ENCODE measurements at places on chromosomes 6 and 20. TPM values are rescaled to one million over a fixed set of nuclear protein-coding genes. Genes with fewer than 3 reads are reported as not detected.
A peak's percentile ranks its signal among the peaks of the same experiment; 100 is the strongest.

Gene C20orf202
- total RNA-seq: not detected

Gene ZNF322
- total RNA-seq: 22.5 TPM

Gene RAB44
- not detected for total RNA-seq

Gene PDE7B
- total RNA-seq: not detected

Gene HLA-DQB1
- not detected for total RNA-seq

Gene CCHCR1
- total RNA-seq: 43.2 TPM

Gene FAM209A
- 1.2 TPM for total RNA-seq

Gene MLN
- not detected for total RNA-seq

Gene CLDN20
- total RNA-seq: not detected

Gene IRF4
- total RNA-seq: not detected

Gene SPTLC3
- 34.7 TPM for total RNA-seq

Gene RRAGD
- total RNA-seq: 5.9 TPM

Gene FBXO5
- total RNA-seq: 35.5 TPM

Gene ASIP
- not detected for total RNA-seq

Gene MEI4
- not detected for total RNA-seq

DNA sequence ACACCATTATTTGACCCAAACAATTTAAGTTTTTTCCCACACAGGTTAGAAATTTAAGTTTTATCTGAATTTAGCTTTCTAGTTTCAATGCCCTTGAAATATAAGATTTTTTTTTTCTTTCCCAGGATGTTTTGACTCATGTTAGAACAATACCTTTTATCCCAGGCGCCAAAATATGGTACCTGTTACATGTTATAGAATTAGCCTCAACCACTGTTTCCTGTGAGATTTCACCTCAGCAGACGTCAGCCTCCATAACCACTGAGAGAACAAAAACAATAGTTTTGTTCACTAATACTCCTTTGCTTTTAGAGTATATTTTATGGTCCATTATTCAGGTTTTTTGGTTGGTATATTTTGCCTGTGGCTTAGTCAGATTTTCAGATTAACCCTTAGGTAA lies 302.9 kb downstream of the CDKAL1 start:
- no peak for DNase-seq

DNA sequence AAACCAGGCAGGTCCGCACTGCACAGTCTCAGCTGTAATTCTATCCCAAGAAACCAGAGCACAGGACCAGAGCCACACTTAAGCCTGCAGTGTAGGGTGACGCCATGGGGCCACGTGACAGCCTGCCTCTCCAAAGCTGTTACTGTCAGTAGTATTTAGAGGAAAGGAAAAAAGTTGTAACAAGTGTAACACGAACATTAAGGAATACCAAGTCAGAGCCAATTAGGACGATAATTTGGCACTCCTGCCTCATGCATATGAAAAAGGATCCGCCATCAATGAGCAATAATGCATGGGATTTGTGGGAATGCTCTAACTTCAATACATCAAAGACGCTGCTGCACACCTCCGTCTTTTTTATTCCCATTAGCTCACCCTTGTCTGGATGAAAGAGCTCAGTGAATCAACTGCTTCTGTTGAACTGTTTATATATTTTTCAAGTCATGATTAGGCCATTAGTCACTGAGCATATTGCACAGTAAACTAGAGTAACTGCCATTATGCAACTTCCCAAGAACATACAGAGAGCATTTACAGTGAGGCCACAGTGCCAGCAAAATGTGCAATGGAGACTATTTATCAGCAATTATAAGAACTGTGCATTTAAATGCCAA lies 79.9 kb downstream of the ATXN1 start:
- no peak for DNase-seq

DNA sequence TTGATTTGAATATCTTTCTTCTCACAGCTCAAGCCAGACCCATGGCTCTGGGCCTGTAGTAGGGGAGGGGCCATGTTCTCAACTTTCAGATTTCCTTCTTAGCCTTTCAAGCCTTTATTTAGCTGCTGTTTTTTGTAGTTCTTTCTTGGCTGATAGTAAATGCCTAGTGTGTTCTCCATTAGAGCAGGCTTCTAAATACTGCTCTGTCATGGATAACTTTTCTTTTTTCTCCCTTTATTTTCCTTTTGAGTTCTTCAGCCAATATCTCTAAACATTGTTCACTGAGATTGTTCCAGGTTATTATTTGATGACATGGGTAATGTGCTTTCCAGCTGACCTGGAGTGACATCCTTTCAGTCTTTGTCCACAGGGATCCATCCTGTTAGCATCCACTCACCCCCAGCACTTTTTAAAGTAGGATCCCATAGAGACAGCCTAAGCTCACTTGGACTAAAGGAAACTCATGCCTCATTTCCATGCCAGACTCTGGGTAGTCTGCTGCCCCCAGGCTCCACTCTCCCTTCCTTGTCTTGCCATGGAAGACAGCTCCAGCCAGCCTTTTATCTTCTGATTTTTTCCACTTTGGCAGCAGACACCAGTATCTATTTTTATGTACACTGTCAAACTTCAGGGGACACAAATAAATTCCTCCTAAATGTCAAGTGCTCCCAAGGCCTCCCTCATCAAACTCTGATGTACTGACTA lies 645.6 kb downstream of the RNF144B start:
- DNase-seq: no peak

DNA sequence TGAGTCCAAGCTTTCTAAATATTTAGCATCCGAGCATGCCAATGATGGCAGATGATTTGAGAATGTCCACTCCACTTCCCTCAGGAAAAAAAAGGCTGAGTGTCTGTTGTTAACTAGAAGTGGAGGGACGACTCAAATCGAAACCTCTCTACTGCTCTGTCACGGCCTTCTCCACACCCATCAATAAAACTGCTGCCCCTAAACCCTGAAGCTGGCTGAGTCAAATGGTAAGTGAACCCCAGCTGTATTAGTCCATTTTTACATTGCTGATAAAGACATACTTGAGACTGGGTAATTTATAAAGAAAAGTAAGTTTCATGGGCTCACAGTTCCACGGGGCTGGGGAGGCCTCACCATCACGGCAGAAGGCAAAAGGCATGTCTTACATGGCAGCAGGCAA lies 707.0 kb downstream of the QKI start:
- DNase-seq: no peak

DNA sequence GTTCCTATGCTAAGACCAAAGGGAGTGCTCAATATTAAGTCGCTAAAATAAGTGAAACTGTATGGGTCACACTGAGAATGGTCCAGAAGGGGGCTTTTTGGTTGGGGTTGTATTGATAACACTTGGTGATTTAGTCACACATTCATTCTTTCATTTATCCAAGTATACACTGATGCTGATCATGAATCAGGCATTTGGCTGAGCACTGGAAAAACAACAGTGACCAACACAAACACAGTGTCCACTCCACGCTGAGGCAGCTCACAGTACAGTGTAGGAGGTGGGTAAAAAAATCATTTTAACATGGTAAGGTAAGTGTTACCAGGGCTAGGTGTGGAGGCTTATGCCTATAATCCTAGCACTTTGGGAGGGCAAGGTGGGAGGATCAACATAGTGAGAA lies 9.2 kb upstream of the FAM83C start:
- no peak for DNase-seq

GRCh38 chr6:7628909-7629308 lies 38.9 kb downstream of the SNRNP48 start:
- no peak for DNase-seq

DNA sequence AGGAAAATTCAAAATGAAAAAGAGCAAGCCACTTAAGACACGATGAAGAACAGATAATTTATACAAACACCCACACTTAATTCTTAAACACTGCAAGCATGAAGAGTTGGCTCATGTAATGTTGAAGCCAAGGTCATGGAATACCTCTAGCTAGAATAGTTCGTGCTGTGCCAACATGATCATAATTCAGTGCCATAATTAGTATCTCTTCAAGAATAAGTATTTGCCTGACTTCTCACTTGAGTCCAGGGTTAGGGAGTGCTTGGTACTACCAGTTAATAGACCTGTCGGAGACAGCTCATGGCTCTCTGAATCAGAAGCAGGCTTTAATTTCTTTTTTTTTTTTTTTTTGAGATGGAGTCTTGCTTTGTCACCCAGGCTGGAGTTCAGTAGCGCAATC lies 206.3 kb downstream of the UNC5CL start:
- DNase-seq: no peak

DNA sequence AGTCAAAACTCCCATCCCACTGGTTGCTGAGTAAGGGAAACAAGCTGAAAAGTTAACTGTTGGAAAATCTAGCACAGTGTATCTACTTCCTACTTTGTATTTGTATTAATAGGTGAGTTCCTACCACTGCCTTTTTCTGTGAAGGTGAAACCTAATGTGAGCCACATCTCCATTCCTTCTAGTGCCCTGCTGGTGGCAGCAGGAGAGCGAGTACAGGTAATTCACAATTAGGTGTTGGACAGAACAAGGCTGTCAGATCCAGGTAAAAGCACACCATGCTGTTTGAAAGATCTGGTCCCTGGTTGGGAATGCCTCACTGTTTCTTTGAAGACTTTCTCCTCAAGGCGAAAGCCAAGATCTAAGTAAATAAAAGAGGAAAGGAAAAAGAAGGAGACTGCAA lies 528.4 kb downstream of the PKHD1 start:
- DNase-seq: peak; percentile 29

DNA sequence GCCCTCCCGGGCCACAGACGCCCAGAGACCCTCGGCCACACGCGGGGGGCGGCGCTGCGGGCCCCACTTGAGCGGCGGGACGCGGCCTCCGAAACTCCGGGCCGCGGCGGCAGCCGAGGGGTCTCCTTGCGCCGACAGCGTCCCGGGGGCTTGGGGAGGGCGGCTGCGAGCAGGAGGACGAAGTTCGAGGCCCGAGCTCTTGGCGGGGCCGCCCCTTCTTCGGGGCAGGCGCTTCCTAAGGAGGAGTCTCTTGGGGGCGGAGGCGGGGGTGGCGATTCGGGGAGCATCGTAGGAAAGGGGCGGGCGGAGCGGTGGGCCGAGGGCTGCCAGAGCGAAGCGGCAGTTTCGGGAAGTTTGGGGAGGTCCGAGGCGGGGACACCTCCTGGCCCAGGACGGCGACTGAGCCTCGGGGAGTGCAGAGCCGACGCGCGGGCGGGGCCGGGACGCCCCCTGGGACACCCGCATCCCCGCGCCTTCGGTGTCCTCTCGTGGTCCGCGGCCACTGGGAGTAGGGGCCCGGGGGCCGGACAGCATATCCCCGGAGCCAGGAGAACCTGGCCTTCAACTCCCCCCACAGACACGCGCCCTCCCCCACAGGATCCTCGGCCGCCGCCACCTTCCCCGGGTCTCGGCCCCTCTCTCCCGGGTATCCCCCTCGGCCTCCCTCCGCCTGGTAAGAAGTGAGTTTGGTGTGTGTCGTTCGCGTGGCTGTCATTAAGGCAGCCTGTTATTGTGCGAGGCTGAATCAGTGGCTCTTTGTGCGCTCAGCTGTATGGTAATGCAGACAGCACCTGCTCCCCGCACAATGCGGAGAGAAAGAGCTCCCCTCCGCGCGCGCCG lies 613 bp upstream of the DLL1 start:
- peak; percentile 62 for DNase-seq

DNA sequence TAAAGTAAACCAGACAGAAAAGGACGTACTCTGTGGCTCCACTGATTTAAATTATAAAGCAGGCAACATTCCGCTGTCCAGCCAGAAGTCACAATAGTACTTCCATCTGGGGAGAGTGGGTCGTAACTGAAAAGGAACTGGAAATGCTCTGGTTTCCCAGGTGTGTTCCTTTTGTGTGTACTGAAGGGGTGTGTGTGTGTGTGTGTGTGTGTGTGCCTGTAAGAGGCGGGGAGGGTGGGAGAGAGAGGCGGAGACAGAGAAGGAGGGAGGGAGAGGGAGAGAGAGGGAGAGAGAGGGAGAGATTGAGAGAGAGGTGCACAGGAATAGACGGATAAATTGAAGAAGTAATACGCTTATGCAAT lies 178.4 kb upstream of the ZNF184 start:
- no peak for DNase-seq

DNA sequence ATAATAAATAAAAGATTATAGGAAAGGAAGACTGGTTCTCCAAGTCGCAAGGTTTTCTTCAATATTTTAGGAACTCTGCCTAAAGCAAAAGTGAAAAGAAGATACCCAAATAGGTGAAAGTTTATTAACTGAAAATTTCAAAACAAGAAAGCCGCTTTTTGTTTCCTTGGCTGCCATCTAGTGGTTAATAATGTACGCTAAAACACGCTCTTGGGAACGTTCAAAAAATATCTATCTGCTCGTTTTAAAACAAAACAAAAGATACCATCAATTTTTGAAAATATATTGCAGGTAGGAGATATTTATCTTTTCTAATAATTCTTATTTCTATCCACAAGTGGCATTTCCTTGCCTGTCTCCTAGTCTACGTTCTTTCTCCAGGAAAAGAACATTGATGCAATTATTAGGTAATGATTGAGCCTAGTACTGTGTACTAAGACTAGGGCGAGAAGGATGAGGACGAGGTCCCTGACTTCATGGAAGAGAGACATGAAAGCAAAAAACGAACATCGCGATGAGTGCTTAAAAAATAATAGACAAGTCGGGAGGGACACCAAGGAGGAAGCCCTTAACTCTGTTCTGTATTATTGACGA lies 97.2 kb downstream of the SPTLC3 start:
- DNase-seq: no peak

DNA sequence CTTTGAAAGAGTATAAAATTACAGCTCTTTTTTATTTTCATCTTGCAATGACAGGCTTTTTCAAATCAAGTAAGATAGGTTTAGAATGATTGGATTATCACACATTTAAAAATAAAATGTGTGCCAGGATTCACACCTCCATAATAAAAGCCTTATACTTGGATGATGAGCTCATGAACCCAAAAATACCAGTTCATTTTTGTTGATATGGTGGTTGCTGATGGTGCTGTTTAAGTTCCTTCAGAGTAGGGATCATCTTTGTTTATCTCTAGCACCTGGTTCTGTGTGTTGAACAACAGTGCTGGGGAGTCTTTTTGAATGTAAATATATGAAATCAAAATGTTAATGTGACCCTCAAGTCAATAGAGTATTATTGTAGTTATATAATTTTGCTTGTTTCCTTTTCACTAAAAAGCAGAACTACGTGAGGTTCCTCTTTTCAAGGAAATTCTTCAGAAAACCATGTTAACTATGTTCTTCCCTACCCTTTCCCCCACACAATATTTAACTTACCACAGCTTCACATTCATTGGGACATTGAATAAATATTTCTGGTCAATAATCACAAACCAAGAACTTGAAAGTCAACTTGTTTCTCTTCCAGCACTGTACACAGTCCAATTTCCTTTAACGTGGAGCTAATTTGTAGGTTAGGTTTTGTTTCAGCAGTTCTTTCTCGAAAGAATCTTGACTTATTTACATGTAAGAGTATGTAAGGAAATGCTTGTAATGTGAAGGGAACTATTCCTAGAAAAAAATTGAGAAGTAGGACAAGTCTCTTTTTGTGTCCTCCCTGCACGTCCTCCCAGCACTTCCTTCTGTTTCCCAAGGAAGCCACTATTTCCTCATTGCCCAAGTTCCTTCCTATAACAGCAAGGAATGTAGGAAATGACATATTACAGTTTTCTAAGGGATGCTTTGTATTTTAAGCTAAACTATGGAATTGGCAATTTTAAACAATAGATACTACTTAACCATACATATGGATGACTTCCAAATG lies 945.9 kb upstream of the CITED2 start:
- no peak for DNase-seq

Measured in Caco-2 (cell line).